ENCODE measurements at places on chromosomes 3 and 15.
A peak's percentile ranks its signal among the peaks of the same experiment; 100 is the strongest.

- DNase-seq, result no peak
Measured at GRCh38 chr3:19945969-19946831, 697 bp upstream of the RAB5A start.

GRCh38 chr3:129837065-129837642, 56.4 kb downstream of the TMCC1 start:
- no peak for DNase-seq

- DNase-seq, result no peak
Measured at GRCh38 chr3:13045241-13045903, 27.9 kb downstream of the IQSEC1 start.

- DNase-seq, result no peak
Measured at GRCh38 chr15:69815793-69816192, 281.9 kb downstream of the TLE3 start.

DNA sequence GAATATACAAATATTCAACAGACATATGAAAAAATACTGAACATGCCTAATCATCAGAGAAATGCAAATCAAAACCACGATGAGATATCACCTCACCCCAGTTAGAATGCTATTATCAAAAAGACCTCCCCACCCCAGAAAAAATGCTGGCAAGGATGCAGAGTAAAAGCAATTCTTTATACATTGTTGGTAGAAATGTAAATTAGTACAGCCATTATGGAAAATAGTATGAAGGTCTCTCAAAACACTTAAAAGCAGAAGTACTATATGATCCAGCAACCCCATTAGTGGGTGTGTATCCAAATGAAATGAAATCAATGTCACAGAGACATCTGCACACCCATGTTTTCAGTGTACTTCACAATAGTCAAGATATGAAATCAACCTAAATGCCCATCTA, 308.7 kb downstream of the CHST2 start:
- no peak for DNase-seq

GRCh38 chr15:66387163-66388042, 691 bp downstream of the MAP2K1 start:
- DNase-seq, result peak; percentile 85

- DNase-seq, result no peak
Measured at GRCh38 chr3:31762888-31763351, 218.1 kb downstream of the OSBPL10 start.

- peak; percentile 46 for DNase-seq
Measured at GRCh38 chr3:38111201-38111600, 25.7 kb downstream of the ACAA1 start.

DNA sequence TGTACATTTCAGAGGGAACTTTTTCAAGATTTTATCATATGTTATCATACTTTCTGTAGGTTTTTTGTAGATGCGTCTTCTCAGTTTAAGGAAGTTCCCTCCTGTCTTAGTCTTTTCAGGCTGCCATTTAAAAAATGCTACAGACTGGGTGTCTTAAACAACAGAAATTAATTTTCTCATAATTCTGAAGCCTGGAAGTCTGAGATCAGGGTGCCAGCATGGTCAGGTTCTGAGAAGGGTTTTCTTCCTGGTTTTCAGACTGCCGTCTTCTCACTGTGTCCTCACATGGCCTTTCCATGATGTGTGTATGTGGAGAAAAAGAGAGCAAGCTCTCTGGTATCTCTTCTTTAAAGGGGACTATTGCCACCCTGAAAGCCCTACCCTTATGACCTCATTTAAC, 189.9 kb upstream of the SOX2 start:
- DNase-seq, result no peak

- no peak for DNase-seq
Measured at GRCh38 chr3:126441256-126441880, 34.3 kb downstream of the ZXDC start.

- DNase-seq, result no peak
Measured at GRCh38 chr15:52464478-52464877, 64.2 kb downstream of the MYO5A start.

DNA sequence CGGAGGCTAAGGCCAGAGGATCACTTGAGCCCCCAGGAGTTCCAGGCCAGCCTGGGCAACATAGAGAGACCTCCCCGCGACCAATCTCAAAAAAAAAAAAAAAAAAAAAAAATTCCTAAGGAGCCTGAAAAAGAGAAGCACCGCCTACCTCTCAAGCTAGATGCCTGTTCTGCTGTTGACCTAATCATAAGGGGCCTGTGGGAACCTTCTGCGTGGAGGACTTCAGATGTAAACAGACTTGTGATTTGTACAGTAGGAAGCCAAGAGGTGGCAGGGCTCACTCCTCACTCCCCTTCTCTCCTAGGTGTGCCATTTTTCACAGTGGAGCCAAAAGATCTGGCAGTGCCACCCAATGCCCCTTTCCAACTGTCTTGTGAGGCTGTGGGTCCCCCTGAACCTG, 3.2 kb downstream of the TYRO3 start:
- no peak for DNase-seq

DNA sequence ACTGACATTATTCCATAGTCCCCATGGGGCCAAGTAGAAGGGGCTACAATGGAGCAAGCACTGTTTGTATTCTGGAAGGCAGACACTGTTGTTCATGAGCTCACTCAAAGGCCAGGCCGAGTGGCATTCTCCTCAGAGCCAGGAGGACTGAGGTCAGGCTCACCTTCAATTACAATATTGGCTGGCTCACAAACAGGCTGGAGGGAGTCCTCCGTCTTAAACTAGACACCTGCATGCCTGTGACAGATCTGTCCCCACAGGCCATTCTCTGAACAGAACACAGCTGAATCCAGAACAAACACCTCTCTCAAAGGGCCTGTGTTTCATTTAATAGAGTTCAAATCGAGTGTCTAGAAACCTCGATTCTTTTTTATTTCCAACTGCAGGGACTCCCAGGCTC, 347.4 kb upstream of the PPP2R3A start:
- DNase-seq, result no peak

DNA sequence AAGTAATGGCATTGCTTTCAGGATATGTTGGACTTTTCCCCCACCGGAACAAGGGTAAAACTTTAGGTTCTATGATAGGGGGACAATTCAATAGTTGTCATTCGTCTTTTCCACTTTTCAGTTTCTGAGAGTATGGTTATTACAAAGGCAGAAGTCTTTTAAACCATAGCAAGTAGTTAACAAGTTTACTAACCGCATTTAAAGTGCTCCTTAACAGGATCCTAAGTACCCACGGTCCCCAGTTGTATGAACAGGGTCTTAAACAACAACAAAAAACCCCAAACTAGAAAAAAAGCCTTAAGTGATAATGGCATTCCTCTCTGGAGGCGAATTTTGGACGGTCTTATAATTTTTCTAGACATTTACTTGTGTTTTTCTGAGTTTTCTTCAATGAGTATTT, 831 bp downstream of the IFT57 start:
- DNase-seq, result no peak

DNA sequence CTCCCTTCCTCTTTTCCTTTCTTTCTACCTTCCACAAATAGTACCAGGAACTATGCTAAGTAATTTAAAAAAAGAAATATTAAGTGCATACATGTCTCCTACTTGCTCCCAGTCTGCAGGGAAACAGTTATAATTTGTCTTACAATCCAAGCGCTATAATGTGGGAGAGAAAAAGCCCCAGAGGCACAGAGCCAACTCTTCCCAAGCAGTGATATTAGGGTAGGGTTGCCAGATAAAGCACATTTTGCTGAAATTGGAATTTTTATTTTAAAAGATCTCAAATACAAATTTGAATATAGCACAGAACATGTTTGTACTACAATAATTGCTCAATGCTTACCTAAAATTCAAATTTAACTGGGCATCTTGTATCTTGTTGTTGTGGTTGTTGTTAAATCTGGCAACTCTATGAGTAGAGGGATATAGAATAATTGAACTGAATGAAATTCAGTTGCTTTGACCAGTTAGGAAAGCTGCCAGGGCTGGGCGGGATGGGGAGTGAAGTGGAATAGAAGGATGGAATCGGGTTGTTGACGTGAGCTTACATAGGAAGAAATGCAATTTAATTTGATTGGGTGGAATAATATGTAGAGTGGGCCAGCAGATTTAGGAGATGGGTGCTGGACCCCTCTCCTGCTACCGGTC, 52.6 kb upstream of the USP3 start:
- DNase-seq, result no peak

DNA sequence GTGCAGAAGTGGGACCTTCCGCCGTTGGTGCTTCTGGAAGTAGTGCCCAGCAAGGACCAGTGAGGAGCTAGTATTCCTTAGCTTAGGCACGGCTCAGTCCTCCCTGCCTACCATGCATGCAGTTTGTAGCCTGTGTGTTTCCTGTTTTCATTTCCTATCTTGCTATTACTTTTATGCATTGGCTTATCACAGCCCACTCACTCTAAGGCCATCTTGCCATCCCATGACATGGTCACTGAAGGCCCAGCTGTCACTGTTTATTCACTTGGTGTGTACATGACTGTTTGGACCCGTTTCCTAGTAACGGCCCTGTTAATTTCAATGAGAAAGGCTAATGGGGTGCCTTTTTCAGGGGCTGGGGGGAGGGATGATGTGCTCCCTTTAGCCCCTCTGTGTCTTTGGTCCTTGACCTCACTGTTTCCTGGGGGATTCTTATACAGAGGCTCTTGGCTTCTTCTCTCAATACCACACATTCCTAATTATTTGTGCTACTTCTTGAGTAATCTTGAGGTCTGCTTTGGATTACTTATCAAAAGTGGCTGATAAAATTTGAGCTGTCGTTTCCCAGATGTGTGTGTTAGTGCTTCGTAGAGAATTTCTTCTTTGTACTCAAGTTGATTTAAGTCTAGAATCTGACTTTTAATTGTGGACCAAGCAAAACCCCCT, 24.5 kb upstream of the TRAK1 start:
- DNase-seq, result no peak

GRCh38 chr15:64070965-64071851, 22.4 kb downstream of the CIAO2A start:
- DNase-seq, result peak; percentile 78

GRCh38 chr3:133964547-133964946, 65.2 kb downstream of the SLCO2A1 start:
- no peak for DNase-seq

DNA sequence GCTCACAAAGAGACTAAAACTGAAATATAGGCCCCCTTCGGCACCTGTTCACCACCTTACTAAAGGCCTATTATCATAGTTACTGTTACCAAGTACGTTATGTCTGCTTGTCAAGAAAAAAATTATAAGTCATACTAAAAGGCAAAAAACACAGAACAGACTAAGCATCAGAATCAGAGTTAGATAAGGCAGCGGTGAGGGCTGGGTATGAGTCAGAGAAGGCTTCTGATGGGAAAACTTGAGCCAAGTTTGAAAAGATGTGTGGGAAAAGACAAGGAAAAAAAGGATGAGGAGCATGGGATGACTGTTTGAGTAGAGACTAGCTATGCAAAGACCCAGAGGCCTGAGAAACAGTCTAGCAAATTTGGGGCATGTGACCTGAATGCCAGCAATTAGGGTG, 387.2 kb upstream of the SGO1 start:
- DNase-seq, result no peak

GRCh38 chr3:104960579-104960978, 406.1 kb upstream of the ALCAM start:
- no peak for DNase-seq

- DNase-seq, result no peak
Measured at GRCh38 chr15:78923015-78923414, 21.8 kb downstream of the CTSH start.

GRCh38 chr3:30331519-30331918, 274.9 kb upstream of the TGFBR2 start:
- DNase-seq, result no peak

DNA sequence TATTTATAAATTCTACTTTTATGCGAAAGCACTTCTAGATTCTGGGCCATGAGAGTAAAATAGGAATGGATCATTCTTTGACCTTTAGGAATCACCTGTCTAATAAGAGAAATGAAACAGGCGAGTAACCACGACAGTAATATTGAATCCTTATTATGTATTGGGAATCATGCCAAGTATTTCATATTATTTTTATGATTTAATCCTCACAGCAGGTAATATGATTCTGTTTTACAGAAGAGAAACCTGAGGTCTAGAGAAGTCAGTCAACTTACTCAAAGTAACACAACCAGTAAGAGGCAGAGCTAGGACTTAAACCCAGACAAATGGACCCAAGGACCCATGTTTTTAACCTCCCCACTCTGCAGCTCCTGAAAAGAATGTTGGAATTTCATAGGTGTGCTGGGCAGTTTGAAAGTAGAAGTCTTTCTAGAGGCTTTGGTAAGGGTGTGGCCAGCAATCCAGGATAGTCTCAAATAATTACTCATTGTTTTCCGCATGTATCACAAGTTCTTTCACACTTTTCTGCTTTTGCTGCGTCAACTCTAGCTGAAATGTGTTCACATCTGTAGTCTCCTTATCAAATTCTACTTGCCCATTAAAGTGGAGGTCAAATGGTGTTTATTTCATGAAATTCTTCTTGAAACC, 181.7 kb downstream of the TPRG1 start:
- no peak for DNase-seq

GRCh38 chr3:30984855-30985749, 90.6 kb upstream of the GADL1 start:
- DNase-seq, result no peak
